Muscle of leg (tissue), 16 donors: ENCODE measurements at places on chromosomes 13 and 19.

DNA sequence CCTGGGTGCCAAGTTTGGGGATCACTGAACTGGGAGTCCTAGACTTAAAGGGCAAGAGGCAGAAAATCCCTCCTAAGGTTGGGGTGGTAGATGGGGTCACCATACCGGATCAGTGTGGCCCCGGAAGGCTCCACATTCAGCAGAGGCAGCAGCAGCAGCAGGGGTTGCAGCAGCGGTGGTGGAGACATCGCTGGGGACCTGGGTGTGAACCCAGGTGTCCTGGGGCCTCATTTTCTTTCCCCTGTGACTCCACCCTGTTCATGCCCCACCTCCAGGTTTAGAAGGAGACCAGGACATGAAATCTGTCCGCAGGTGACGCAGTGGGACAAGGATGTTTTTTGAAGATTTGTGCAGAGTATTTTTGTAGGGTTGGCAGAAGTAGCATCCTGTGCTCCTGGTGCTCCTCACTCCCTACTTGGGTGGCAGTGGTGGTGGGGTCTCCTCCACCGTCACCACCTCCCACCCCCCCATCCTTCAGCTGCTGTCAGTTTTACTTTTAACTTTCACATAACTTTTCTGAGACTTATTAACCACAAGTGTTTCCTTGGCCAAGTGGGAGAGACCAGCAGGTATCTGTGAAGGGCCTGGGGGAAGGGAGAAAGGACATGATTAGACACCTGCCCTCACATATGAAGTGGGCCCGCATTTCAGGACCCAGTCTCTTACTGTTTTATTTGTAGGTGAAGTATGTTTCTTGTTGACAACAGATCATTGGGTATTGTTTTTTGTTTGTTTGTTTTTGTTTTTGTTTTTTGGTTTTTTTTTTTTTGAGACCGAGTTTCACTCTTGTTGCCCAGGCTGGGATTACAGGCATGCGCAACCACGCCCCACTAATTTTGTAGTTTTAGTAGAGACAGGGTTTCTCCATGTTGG lies at the start of gene NAPSA:
Gene NAPSA (minus strand): TSS at position 206 of the 873 bp plus-strand sequence. CDS start 18 bp downstream, at position 188.
- no peaks in the 10 kb centered on the region for H3K27me3 ChIP-seq
- H3K4me1 ChIP-seq, result peaks cover 9% of the 10 kb centered on the region
- DNase-seq, result no peak
- H3K4me3 ChIP-seq, result no peak within 1 kb of the TSS
- H3K36me3 ChIP-seq, result no peaks in the 10 kb centered on the region

DNA sequence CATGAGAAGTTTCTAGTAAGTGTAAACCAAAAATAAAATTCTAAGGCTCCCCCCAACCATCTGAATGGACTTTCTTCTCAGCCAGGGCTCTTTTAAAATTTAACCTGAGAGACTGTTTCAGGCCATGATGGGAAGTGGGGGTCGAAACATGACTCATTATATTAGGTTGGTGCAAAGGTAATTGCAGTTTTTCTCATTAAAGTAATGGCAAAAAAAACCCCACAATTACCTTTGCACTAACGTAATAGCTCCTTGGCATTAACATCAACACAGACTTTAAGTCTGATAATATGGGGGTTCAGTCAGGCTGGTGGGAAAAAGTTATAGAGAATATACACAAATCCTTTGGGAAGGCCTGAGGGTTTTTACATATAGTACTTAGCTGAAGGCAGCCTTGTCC lies 9.4 kb upstream of the SPART start:
- peaks cover 13% of the 10 kb centered on the region for H3K4me1 ChIP-seq
- no peaks in the 10 kb centered on the region for H3K36me3 ChIP-seq
- no peak overlapping the region for H3K4me3 ChIP-seq

DNA sequence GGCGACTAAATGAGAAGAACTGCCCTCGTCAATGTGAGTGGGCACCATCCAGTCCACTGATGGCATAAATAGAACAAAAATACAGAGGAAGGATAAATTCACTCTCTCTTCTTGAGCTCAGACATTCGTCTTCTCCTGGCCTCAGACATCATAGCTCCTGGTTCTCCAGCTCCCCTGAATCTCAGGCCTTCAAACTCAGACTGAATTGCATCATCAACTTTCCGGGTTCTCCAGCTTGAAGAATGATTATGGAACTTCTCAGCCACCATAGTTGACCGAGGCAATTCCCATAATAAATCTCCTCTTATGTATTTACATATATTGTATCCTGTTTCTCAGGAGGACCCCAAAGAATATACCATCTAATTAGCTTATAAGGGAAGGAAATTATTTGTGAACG lies 55.0 kb upstream of the FNDC3A start:
- no peaks in the 10 kb centered on the region for H3K36me3 ChIP-seq
- no peak for DNase-seq
- no peaks in the 10 kb centered on the region for H3K4me1 ChIP-seq
- H3K27ac ChIP-seq, result no peak overlapping the region
- H3K4me3 ChIP-seq, result no peak overlapping the region
- no peaks in the 10 kb centered on the region for H3K27me3 ChIP-seq

DNA sequence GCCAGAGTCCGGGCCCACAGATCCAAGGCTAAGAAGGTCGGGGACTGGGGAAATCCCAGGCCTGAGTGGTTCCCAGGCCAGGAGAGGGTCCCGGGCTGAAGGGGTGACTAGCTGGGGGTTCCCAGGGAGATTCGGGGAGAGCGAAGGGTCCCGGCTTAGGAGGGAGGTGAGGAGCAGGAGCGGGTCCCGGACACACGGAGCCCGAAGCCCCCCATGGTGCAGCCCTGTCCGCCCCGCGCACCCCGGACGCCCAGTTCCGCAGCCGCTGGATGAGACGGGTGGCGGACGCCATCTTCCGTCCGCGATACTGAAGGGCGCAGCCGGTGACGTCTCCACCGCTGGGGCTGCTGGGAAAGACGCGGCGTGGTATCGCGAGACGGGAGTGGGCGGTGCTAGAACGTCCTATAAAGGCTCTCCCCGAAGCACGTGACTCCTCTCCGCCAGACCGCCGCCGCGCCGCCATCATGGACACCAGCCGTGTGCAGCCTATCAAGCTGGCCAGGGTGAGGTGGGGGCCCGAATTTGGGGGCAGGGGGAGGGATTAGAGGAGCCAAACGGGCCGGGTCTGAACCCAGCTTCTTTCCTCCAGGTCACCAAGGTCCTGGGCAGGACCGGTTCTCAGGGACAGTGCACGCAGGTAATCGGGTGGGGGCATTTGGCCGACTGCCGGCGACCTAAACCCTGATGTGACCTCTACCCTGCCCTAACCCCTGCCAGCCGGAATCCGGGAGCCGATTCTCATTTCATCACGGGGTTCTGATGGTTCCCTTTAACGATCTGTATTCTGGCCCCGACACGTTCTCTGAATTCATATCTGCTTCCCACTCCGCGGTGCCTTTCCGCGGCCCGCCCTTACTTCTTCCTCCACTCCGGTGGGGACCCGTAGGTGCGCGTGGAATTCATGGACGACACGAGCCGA lies at the start of the genes NDUFA7 and RPS28:
Gene NDUFA7 (minus strand): TSS at position 309 of the 919 bp plus-strand sequence. CDS start 17 bp downstream, at position 292.
Gene RPS28 (plus strand): TSS at position 430 of the 919 bp plus-strand sequence. CDS start 35 bp downstream, at position 465.
- H3K27ac ChIP-seq, result peak within 1 kb of the TSS; percentile 91
- H3K4me1 ChIP-seq, result peaks cover 23% of the 10 kb centered on the region
- H3K4me3 ChIP-seq, result peak within 1 kb of the TSS; percentile 87
- H3K36me3 ChIP-seq, result peaks cover 30% of the 10 kb centered on the region
- H3K27me3 ChIP-seq, result no peaks in the 10 kb centered on the region

DNA sequence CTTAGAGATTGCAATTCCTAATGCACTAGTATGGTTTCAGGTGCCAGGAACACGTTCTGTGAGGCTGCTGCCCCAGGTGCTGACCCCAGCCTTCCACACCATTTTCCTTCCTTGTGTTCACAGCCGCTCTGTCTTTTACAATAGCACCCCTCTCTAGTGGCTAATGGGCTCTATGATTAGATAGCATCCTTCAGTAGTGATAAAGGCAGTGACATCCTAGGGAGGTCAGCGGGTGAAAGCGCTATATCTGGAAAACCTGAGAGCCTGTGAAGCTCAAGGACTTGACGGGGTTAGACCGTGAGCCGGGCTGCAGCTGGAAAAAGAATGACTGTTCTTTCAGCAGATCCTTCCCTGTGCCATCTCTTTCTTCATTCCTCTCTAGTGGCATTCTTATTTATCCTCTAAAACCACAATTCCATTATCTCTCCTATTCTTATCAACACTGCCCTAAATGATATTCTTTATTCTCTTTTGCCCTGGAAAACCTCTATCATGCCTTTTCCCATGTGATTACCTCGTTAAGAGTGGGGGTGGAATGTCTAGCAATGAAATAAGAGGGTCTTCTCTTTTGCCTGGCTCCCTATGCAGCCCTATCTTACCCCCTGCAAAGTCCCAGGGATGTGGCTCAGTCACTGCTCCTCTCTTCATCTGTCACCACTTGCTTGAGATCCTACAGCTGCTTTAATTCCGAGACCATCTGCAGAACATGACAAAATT lies 21.8 kb downstream of the ALOX5AP start:
- H3K4me3 ChIP-seq, result no peak overlapping the region
- no peak for DNase-seq
- peaks cover 6% of the 10 kb centered on the region for H3K4me1 ChIP-seq

DNA sequence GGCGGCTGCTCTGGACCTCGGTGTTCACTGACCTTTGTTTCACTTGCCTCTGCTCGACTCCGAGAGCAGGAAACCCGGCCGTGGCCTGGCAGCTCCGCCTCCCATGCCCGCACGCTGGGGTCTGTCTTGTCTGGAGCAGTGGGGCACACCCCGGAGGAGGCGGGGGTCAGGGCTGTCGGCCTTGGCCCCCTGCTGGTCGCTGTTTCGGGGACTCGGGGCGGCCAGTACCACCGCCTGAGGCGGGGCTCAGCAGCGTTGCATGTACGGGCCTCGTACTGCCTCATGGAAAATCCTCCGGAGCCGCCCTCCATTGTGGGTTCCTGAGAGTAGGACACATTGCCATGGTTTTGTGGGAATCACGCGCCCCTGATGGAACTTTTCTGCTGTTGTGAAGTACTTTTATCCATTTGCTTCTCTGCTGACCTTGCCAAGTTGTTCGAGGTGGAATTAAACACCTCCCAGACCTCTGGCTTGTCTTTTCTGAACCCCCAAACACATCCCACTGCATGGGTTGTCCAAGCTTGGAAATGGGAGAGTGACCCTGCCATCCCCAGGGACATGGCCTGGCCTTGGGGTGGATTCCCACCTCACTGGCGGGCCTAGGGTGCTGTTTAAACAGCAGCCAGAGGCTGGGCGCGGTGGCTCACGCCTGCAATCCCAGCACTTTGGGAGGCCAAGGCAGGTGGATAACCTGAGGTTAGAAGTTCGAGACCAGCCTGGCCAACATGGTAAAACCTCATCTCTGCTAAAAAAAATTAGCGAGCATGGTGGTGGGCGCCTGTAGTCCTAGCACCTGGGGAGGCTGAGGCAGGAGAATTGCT lies 5.5 kb upstream of the NDUFS7 start:
- H3K4me3 ChIP-seq, result no peak overlapping the region
- peaks cover 36% of the 10 kb centered on the region for H3K36me3 ChIP-seq
- H3K27ac ChIP-seq, result no peak overlapping the region

DNA sequence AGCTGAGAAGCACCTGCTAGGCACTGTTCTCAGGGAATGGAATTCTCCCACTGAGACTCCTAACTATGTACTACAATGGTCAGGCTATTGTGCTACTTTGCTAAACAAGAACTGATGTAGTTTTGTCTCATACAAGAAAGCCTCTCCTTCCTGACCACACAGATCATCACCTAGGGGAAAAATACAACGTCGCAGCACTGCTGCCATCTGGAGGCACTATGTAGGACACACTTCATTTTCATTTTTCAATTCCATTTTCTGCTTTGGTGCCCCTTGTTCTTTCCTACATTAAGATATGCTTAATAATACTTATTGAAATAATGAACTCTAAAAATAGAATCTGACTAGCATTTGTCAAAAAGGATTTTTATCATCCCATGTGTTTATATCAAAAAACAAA lies 21.1 kb downstream of the PROSER1 start:
- H3K4me3 ChIP-seq, result no peak overlapping the region
- no peaks in the 10 kb centered on the region for H3K27me3 ChIP-seq
- peaks cover 41% of the 10 kb centered on the region for H3K36me3 ChIP-seq
- H3K4me1 ChIP-seq, result no peaks in the 10 kb centered on the region
- peak; percentile 39 for DNase-seq

GRCh38 chr19:11016631-11017030 lies 55.8 kb downstream of the SMARCA4 start:
- H3K36me3 ChIP-seq, result peaks cover 98% of the 10 kb centered on the region
- DNase-seq, result peak; percentile 77
- no peak overlapping the region for H3K27ac ChIP-seq
- H3K4me3 ChIP-seq, result no peak overlapping the region
- H3K27me3 ChIP-seq, result no peaks in the 10 kb centered on the region
- no peaks in the 10 kb centered on the region for H3K4me1 ChIP-seq

- no peak overlapping the region for H3K27ac ChIP-seq
- no peaks in the 10 kb centered on the region for H3K27me3 ChIP-seq
- no peak overlapping the region for H3K4me3 ChIP-seq
- peak; percentile 84 for DNase-seq
- H3K4me1 ChIP-seq, result peaks cover 5% of the 10 kb centered on the region
- no peaks in the 10 kb centered on the region for H3K36me3 ChIP-seq
Measured at GRCh38 chr13:113034451-113035212, 65.6 kb downstream of the MCF2L start.

GRCh38 chr19:30884146-30884812 lies 465.0 kb downstream of the TSHZ3 start:
- H3K4me1 ChIP-seq, result peaks cover 32% of the 10 kb centered on the region
- DNase-seq, result no peak
- no peaks in the 10 kb centered on the region for H3K27me3 ChIP-seq
- no peaks in the 10 kb centered on the region for H3K36me3 ChIP-seq
- H3K27ac ChIP-seq, result no peak overlapping the region

DNA sequence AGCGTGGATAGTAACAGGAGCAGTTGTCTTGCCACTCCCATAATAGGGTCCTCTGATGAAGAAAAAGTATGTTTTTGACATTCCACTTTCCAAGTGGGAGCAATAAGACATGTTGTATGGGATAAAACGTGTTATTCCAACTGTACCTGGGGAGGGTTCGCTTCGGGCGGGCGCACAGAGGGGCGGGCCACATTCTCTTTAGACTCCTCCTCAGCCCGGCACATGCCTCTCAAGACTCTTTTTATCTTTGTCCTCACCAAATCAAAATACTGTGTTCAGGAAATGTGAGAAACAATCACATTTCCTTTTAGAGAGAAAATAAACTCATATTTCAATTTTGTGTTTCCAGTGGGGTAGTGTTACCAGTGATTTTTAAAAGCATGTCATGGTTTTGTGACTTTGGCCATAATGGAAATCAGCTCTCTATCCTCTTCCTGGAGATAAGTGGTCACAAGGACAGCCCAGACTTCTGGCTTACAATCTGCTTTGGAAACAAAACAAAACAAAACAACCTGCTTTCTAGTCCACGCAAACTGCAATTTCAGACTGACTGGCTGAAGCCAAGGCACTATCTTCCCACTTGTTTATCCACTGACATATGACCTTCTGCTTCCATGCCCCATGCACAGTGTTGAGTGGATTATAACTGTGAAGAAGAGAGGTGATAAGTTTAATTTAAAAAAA lies 276.1 kb downstream of the NALCN start:
- no peak overlapping the region for H3K4me3 ChIP-seq
- H3K36me3 ChIP-seq, result no peaks in the 10 kb centered on the region
- H3K4me1 ChIP-seq, result no peaks in the 10 kb centered on the region
- DNase-seq, result no peak
- H3K27me3 ChIP-seq, result no peaks in the 10 kb centered on the region

DNA sequence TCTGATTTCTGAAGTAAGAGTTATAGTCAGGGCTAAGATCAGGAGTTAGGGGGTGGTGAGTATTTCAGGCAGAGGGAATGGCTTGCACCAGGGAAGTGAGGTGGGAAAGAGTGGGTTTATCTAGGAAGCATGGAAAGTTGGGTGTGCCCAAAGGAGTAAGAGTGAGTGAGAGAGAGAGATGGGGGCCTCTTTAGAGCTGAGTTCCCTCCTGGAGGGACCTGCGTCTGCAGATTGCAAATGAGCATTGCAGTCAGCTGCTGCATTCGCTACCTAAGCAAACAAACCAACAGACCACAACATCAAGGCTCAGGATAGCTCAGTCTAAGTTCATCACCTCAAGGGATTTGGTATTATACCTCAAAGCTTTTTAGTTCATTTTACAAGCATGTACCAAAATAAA lies 405.8 kb downstream of the FGF9 start:
- no peak overlapping the region for H3K4me3 ChIP-seq
- no peak overlapping the region for H3K27ac ChIP-seq
- DNase-seq, result no peak
- no peaks in the 10 kb centered on the region for H3K27me3 ChIP-seq
- no peaks in the 10 kb centered on the region for H3K36me3 ChIP-seq
